Neural crest cell (in vitro differentiated cells): ENCODE measurements at places on chromosomes 4 and X. TPM values are rescaled to one million over a fixed set of nuclear protein-coding genes. Genes with fewer than 3 reads are reported as not detected.

- DNase-seq = no peak
Observed at GRCh38 chr4:153787575-153787974, 1.3 kb downstream of the SFRP2 start.

DNA sequence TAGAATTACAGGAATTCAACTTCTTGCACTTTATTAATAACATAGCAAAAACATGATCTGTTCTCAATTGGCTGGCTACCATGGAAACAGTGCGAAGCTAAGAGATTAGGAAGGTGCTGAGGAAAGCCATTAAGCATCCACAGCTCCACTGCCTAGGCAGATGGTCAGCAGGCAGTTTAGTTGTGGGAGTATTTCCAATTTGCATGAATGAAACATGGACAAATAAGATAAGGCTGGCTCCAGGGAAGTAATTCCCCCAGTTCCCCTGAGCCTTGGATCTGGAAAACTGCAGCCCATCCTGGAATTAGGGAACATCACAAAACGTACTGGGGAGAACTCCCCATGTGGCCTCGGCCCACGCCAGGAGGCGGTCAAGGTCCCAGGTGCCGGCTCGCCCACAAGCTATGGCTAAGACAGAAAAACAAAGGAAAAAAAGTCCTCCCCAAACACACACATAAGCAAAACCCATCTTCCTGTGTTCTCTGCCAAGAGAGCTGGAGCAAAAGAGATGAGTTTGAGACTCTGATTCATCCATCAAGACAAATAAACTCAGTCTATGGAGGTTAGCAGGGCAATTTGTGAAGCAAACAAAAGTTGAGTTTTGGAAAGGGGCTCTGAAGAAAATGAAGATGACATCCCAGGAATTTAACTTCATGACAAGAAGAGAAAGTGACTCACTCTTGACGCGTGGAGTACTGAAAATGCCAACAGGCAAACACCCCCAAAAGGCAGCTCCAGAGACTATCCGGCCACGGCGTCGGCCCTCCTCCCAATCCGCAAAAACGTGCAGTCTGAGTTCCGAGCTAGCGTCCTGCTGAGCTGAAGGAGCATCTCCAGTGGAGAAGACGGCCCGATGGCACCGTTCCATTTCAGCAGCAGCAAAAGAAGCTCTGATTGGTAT, 45.1 kb downstream of the IGFBP7 start:
- no peak for DNase-seq

RHOXF2B gene
- not detected in 2 replicates for total RNA-seq

GRCh38 chr4:171710743-171711142, 102.5 kb upstream of the GALNTL6 start:
- DNase-seq = no peak

ARSJ gene
- 0.49 and 0.89 TPM in 2 replicates for total RNA-seq

GRCh38 chr4:126341927-126342326, 1027.2 kb downstream of the FAT4 start:
- DNase-seq = no peak

DNA sequence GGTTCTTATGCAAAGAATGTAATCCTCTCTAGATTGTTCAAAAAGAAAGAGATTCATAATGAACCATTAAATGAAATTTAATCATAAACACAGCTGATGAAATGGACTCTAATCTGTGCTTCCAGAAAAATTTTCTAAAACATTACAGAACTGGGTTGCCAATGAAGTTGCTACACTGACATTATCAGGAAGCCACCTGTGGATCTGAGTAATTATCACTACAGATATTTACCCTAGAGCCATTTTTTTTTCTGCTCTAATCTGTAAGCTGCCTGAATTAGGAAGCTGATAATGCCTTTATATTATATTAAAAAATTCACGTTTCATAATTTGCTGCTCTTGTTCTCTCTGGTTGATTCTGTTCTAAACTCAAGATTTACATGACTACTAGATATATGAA, 380.1 kb downstream of the GRIA2 start:
- no peak for DNase-seq

FANCB gene
- 16.1 and 19.5 TPM in 2 replicates for total RNA-seq

DNA sequence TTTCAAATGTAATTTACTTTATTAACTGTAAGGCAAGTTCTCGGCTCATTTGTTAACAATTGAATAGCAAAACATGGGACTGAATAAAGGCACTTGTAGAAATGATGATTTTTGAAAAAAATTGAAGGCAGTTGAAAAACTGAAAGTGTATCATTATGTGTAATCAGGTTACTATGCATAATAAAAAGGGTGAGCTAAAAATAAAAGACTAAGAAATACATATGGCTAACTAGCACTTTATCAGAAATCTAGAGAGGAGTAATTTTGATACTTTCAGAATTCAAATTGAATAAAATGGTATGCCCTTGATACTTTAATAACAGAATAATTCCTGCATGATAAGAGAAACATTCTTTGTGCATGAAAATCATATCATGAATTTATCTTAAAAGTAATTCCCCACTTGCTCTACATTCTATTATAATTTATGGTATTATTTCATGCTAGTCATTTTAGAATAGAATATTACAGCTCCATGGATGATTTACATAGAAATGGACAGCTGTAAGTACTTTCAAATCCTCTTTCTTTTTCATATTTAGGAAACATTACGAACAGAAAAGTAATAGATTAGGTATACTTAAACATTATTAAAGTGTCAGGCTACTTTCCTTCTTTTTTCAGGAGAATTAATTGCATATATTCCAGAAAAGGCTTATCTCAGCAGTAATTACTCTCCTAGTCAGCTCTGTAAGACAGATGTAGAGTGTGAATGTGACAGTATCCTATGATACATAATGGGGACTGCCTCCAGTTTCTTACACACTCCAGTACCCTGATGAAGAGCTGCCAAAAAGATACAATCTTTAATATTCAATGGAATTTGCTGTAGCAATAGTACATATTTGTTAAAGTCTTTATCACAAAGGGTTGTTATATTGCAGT, 697.3 kb downstream of the CCSER1 start:
- no peak for DNase-seq

EPGN gene
- total RNA-seq = 0.63 TPM in 1 of 2 replicates, not detected in the other
